ENCODE measurements at places on chromosomes 13 and 19. TPM values are rescaled to one million over a fixed set of nuclear protein-coding genes. Genes with fewer than 3 reads are reported as not detected.
A peak's percentile ranks its signal among the peaks of the same experiment; 100 is the strongest.

The SPPL2B gene
- total RNA-seq = 65.9 TPM

The GARIN5A gene
- 4.5 TPM for total RNA-seq

The FUT1 gene
- total RNA-seq = 6.1 TPM

The MAMSTR gene
- total RNA-seq = 1.7 TPM

The TJP3 gene
- 10.7 TPM for total RNA-seq

DNA sequence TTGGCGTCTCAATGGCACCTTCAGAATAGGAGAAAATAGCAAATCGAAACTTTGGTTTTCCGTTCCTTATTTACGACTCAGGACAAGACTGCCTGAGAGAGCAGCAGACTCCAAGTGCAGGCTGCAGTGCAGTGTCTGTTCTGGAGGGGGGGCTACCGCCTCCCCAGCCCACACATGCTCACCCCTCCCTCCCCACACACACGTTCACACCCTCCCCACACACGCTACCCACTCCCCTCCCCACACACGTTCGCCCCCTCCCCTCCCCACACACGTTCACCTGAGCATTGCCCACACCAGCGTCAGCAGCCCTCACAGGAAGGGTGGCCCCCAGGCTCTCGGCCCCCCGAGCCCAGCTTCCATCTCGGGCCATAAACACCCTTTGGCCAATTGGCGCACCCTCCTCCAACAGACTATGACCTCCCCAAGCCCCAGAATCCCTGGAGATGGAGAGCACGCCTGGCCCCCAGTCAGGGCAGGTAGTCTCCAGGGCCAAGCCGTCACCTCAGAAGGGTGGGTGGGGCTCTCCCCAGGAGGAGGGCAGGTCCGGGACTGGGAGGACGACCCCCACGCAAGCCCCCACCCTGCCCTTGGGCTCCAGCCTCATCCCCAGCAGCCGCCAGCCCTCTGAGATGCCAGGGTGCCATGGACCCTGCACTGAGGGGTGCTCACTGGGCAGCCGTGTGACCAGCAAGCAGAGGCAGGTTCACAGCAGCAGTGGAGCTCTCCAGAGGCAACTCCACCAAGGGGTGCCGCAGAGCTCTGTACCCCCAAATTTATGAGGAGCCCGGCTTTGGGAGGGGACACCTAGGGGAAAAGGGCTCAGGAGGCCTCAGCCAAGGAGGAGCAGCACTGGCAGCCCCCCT, 27.5 kb downstream of the RASA3 start:
- DNase-seq = no peak

DNA sequence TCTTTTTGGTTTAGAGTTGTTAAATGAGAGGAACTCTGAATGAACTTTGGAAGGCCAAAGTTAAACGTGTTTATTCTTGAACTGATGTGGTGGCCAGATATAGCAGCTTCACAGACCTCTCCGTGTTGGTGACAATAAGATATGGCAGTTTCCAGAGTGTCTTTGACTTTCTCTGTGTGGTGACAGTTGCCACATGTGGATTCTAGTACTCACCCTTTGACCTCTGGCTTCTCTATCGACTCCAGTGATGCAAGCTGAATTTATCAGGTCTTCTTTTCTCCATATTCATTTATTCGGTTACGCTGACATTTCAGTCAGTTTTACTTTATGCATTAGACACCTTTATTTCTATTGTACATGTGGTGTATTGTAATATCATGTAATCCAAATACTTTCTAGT, 1469.5 kb downstream of the SLITRK1 start:
- no peak for DNase-seq

DNA sequence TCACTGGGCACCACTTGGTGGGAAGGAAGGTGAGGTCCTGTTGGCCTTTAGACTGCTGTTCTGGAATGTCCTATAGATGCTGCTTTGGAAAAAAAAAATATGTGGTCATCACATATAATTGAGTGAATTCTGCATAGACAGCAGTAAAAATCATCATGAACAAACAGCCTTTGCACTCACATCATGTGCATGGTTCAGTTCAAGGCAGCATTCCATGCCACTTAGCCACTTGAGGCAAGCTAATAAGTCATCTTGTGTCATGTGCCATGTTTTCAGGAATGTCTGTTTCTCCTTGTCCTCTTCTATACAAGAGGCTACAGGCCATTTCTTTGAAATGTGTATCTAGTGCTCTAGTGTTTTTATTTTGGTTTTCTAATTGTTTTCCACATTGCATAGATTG, 43.9 kb upstream of the TSC22D1 start:
- no peak for DNase-seq

- peak; percentile 4 for DNase-seq
Observed at GRCh38 chr19:21023901-21024300, 3.4 kb downstream of the ZNF430 start.

DNA sequence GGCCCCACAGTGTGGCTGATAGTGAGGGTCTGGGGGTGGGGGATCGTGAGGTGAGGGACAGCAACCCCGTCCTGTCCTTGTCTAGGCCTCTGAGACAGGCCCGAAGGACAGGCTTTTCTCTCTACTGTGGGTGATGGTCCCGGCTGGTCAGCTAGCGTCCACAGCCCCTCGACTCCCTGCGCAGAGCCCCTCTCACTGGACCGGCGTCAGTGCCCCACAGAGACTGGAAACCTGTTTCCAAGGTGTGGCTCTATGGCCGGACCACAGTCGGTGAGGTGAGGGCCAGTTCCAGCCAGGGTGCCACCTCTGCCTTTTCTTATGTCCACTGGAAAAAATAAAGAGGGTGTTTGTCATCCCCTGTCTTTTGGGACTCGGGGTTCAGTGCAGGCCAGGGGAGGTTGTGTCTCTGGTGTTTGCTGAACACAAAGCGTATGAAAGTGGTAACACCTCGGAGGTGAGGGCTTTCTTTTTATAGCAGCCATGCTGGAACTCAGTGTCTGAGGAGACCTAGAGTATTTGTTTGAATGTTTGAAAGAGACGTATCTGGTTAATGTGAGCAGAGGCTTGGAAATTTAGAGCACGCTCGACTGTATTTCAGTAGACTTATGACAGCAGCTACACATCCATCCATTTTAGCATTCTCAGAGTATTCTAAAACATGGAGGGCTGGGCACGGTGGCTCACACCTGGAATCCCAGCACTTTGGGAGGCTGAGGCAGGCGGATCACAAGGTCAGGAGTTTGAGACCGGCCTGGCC, 22.8 kb downstream of the ATP11A start:
- no peak for DNase-seq

GRCh38 chr19:39502640-39503417, 4.1 kb downstream of the DLL3 start:
- DNase-seq = peak; percentile 98

DNA sequence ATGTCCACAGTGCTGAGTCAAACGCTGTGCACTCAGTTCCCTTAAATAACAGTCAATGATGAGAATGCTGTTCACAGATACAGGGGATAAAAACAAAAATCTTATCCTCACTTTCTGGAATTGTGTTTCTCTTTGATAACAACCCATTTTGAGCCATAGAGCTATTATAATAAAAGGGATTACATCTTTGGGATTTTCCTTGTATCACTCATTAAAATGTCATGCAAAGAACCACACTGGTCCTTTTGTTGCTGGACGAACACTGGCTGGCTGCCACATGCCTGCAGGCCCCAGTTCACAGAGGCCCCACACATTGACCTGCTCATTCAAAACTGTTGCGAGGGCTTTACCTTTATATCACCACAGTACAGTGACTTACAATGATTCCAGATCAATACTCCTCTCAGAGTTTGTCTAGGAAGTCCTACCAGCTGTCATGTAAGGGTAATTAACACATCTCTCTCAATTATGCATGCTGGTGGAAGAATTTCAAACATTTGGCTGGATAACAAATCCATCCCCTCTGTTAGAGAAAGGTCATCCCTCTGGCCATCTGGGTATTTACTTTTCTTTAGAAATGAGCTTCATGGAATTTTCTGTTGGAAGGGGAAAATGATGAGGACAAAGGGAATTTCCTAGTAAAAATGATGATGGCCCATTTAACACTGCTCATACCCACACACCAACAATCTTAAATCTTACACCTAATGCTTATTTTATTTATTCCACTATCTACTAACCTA, 85.9 kb downstream of the MBNL2 start:
- no peak for DNase-seq

DNA sequence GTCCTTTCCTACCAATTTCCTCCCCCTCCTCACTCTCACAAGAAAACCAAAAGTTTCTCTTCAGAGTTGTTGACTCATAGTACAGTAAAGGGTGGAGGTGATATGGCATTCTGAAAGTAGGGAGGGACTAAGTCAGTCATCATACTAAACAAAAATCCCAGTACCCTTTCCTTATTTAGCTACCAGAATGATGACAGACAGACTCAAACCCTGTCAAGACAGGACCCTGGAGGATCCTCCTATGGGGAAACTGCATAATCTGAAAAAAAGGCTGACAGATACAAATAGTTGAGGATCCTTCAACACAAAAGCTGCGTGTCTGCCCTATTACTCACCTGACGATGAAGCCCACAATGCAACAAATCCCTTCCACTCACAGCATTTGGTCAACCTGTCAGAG, 55.5 kb downstream of the CYSLTR2 start:
- no peak for DNase-seq

DNA sequence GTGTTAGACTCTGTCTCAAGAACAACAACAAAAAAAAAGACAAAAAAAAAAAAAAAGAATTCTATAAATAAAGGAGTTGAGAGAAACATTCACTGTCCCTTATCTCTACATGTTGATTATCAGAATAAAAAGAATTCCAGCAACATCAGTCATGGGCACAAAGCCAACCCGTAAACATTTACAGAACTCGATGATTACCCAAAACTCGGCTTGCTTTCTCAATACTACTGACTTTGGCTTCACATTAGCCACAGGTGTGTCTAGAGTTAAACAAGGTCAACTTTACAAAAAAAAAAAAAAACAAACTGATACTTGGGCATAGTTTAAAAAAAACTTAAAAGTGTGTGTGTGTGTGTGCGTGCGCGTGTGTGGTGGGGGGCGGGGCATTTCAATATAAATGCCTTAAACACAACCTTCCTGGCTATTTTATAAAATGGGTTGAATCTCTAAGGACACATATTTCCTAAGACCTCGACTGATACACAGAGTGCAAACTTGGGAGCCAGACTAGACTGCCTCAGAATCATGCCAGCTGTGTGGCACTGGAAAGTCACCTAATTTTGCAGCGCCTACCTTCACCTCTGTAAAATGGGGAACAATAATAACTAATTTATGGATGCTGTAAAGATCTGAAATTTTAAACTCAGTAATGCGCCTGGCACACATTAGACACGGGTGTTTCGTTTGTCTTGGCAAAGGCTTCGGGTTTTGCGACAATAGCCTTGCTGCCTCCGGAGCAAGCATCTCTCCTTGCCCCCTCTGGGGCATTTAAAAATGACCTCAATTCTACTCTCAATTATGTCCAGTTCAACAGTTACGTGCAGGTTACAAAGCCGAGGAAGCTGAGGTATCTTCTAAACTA, 922 bp downstream of the EBPL start:
- DNase-seq = no peak

DNA sequence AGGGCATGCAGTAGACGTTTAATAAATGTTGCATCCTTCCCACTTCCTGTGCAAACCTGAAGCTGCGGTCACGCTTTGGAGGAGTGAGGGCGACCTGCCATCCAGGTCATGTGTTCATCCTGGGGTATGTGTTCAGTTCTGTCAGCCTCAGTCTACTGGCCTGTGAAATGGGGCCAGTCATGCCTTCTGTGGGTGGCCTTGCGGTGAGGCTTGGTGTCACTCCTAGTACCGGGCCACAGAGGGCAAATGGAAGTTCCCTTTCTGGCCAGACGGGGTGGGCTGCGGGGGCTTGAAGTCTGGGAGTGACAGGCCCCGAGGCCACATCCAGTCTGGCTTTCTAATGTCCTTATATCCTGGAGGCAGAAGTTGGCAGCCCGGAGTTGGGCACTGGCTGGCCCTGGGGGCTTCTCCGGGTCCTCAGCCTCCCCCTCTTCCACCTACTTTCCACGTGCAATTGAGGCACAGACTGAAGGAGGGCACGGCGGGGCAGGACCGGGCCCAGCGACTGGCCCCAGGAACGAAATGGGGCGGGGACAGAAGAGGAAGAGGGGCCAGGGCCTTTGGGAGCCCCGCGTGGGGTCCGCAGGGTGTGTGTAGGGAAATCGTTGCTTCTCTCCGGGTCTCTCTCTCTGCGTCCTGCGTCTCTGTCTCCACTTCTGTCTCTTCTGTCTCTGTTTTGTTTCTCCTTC, 11.1 kb downstream of the PDE4A start:
- DNase-seq = peak; percentile 69

DNA sequence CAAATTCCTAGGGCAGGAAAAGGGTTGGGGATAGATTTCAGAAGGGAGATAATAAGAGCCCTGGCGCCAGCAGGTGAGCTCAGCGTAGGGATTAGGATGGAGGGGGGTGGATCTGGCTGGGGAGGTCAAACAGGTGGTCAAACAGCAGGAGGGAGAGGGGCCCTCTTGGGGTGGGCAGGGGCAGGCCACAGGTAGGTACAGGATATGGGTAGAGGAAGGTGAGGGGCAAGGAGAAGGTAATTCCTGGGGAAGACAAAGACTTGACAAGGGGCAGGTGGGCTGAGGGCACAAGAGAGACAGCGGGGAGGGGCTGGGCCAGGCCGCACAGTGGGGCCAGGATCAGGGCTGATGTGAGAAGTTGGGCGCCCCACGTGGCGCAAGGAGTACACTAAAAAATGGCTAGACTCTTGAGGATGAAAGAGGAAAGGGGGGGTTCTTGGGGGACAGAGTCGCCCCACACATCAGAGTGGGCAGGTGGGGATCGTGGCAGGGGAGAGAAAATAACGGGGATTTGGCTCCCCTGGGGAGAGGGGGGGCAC, 713 bp downstream of the KRI1 start:
- peak; percentile 93 for DNase-seq

DNA sequence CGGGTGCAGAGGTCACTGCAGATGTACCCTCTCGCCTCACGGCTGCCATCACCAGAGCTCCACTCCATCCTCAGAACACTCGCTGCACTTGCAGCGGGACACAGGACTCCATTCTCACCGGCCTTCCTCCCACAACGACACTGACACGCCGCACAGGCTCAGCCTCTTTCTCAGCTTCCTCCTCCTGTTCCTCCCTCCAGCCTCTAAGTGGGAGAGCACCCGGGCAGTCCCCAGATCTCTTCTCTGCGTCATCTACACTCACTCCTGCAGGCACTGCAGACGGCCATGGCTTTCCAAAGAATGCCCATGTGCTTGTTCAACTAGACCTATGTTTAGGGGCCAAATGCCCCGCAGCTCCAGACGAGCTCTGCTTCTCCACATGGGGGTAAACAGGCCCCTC, 14.3 kb upstream of the FKRP start:
- DNase-seq = no peak

GRCh38 chr19:8501516-8501915, 924 bp downstream of the PRAM1 start:
- no peak for DNase-seq

- no peak for DNase-seq
Observed at GRCh38 chr13:46796129-46796514, 839 bp downstream of the ESD start.

DNA sequence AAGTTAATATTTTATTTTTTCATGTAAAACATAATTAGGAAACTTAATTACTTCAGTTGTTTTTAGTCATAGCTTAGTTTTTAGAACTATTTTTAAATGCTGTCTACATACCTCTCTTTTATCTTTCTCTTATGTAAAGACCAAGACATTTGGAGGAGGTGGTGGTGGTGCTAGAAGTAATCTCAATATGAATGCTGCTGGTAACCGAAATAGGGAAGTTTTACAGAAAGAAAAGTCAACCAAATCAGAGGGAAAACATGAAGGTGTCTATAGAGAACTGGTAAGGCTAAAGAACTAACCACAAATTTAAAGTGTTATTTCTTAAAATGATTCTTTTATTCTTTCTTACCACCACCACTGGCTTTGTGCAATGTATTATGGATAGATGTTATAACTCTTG, 97.3 kb downstream of the TDRD3 start:
- peak; percentile 9 for DNase-seq
